ENCODE measurements at places on chromosomes 2 and 18.

- peak; percentile 86 for DNase-seq
These were observed 6.2 kb downstream of the CCBE1 start for GRCh38 chr18:59690996-59691395.

DNA sequence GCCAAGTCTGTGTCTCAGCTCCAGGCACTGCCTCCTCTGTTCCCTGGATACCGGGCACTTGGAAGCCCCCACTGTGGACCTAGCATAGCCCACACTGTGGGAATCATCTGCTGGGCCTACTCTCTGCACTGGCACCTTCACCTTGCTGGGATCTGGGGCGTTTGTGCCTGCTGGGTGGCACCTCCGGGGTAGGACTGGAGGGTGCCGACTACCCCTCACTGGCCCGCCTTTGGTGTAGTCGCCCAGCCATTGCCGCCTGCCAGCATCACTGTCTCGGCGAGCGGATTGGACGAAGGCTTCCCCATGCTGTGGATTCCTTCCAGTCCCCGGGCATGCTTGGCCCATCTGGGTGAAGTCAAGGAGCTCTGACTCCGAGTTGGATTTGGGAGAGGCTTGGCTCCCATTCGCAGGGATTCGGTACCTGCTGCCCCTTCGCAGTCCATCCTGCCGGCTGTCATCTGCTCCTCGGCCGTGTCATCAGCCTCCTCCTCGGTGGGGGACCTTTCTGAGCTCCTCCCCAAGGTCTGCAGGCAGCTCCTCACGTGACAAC, 180.6 kb upstream of the HDAC4 start:
- DNase-seq, result no peak

DNA sequence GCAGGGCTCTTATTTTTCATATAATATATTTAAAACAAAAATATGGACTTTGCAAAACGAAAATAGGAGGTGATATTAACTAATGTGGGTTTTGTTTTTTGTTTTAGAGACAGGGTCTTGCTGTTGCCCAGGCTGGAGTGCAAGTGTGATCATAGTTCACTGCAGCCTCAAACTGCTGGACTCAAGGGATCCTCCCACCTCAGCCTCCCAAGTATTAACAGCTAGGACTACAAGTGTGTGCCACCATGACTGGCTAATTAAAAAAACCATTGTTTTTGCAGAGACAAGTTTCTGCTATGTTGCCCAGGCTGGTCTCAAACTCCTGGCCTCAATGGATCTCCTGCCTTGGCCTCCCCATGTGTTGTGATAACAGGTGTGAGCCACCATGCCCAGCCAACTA, 70.4 kb upstream of the FZD5 start:
- DNase-seq, result no peak

- DNase-seq, result no peak
These were observed 117.9 kb upstream of the ZBTB14 start for GRCh38 chr18:5413447-5413846.

GRCh38 chr18:54775686-54776085, 52.6 kb upstream of the RAB27B start:
- peak; percentile 87 for DNase-seq

- peak; percentile 79 for DNase-seq
These were observed 130.1 kb downstream of the OLA1 start for GRCh38 chr2:174117951-174118930.

GRCh38 chr2:16096962-16097361, 156.6 kb downstream of the MYCN start:
- no peak for DNase-seq

DNA sequence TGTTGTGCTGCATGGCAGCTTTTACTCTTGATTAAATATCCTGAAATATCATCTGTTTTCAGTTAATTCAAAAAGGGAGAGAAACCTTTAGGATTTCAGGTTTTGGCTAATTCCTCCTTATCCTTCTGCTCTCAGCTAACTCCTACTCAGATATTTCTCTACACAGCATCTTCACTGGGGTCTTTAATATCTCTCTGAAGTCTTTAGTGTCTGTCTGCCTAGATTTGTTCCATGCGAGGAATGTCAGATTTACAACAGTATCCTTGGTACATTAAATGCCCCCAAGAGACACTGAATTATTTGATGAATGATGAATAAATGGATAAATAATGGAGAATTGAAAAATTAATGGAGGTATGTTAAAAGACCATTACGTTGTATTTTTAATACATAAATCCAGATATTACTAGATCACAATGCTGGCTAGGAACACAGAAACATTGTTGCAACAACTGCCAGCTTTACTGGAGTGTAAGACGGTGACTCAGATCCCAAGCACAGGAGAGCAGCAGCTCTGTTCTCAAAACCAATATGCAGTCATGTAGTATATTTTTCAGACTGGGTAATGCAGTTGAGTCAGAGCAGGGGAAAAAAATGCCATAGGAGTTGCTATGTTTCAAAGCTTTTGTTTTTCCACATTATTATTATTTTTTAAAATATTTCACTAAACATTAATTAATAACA, 388.0 kb upstream of the SYT4 start:
- DNase-seq, result peak; percentile 95

- no peak for DNase-seq
These were observed 127.8 kb downstream of the CCBE1 start for GRCh38 chr18:59569390-59569791.

- peak; percentile 79 for DNase-seq
These were observed 55.0 kb upstream of the MCFD2 start for GRCh38 chr2:46970334-46971288.

- no peak for DNase-seq
These were observed 85.7 kb upstream of the FRZB start for GRCh38 chr2:182951948-182952663.

GRCh38 chr2:925309-925708, 25.3 kb upstream of the SNTG2 start:
- DNase-seq, result no peak

GRCh38 chr2:11169333-11169732, 14.1 kb downstream of the SLC66A3 start:
- no peak for DNase-seq

GRCh38 chr18:46401486-46402070, 255.4 kb downstream of the LOXHD1 start:
- DNase-seq, result no peak

DNA sequence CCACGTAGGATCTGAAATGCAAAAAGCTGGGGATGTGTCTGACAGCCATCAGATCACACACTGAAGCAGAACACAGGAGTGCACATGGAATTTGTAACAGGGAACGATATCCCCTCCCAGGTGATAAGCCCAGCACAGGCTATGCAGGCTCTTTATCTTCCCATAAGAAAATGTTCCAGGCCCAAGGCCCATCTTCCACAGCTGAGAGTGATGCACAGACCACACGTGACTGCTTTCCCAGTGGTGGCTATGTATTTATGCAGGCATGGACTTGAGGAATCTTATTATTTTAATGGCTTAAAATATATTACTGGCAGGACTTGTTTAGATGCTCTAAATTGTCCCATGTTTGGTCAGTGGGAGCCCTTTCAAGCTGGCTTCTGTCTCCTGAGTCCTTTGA, 70.5 kb upstream of the AFF3 start:
- DNase-seq, result no peak

- DNase-seq, result peak; percentile 54
These were observed 166.6 kb downstream of the RNF144A start for GRCh38 chr2:7083580-7084509.

GRCh38 chr18:63197246-63197869, 122.2 kb downstream of the BCL2 start:
- DNase-seq, result no peak

- no peak for DNase-seq
These were observed 5.2 kb downstream of the XRCC5 start for GRCh38 chr2:216114382-216114713.

- DNase-seq, result no peak
These were observed 185.5 kb downstream of the DNER start for GRCh38 chr2:229528846-229529245.

GRCh38 chr2:40218679-40219078, 233.2 kb downstream of the SLC8A1 start:
- peak; percentile 35 for DNase-seq

DNA sequence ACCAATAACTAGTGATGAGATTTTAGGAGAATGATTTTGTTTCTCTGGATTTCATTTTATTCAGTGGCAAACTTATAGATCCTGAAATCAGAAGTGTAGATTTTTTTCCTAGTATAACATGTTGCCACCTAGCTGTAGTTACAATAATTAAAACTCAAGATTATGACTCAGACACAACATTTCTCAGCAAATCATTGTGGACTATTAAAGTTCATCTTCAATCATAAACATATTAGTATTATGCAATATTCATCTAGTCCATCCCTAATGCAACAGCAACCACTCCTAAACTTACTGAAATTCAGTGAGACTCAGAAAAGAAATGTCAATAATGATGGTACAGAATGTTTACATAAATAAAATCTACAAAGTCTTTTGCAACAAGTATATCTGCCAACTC, 51.3 kb downstream of the USP34 start:
- no peak for DNase-seq

DNA sequence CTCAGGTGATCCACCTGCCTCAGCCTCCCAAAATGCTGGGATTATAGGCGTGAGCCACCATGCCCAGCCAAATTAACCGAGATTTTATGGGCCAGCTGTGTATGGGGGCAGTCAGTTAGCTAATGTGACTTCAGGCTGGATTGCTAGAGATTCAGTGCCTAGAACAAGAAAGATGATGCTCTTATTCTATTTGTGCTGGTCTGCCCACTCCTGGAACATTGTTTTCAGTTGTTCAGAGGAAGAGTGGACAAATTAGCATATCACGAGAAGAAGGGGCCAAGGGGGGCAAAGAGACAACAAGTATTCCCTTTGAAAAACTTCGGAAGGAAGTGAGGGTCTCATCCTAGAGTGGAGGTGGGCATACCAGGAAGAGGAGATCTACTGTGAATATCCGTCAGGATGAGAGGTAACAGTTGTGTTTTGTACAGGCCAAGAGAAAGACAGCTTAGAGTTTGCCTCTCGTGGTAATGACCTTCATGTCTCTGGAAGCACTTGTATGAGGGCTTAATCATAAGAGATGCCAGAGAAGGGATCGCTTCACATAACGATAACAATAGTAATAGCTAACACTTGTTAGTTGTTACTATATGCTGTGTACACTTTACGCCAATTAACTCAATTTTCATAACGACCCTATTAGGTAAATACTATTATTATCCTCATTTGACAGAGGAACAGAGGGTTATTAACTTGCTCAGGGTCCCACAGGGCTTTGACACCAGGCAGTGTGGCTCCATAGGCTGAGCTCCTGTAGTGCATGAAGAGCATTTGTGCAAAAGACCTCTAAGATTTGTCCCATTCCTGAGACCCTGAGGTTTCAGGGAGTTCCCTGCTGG, 138.3 kb downstream of the DDX1 start:
- no peak for DNase-seq

- no peak for DNase-seq
These were observed 124.8 kb upstream of the LINC00305 start for GRCh38 chr18:64273724-64274123.

DNA sequence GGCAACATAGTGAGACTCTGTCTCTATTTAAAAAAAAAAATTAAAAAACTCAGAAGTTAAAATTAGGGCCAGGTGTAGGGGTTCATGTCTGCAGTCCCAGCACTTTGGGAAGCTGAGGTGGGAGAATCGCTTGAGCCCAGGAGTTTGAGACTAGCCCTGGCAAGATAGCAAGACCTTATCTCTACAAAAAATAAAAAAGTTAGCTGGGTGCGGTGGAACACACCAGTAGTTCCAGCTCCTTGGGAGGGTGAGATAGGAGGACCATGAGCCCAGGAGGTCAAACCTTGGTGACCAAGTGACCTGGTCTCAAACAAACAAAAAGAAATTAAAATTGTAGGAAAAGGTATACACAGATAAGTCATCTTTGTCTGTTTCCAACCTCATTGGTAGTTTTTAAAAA, 11.3 kb downstream of the TTLL4 start:
- DNase-seq, result no peak

DNA sequence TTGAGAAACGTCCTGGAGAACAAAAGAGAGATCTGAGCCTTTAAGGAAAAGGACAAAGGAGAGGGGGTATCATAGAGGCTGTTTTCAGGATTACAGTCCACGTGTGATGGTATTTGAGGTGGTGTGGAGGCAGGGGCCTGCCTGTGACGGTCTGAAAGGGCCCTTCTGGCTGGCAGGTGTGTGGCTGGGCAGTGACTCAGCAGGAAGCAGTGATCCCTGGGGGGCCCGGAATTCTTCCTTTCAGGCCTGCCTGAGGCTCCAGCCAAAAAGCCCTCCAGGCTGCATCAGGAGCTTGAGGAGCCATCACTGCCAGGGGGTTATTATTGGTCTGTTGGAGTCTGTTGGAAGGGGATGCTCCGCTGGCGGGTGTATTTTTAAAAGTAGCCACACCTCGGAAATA, 97.2 kb upstream of the TMEM18 start:
- no peak for DNase-seq

DNA sequence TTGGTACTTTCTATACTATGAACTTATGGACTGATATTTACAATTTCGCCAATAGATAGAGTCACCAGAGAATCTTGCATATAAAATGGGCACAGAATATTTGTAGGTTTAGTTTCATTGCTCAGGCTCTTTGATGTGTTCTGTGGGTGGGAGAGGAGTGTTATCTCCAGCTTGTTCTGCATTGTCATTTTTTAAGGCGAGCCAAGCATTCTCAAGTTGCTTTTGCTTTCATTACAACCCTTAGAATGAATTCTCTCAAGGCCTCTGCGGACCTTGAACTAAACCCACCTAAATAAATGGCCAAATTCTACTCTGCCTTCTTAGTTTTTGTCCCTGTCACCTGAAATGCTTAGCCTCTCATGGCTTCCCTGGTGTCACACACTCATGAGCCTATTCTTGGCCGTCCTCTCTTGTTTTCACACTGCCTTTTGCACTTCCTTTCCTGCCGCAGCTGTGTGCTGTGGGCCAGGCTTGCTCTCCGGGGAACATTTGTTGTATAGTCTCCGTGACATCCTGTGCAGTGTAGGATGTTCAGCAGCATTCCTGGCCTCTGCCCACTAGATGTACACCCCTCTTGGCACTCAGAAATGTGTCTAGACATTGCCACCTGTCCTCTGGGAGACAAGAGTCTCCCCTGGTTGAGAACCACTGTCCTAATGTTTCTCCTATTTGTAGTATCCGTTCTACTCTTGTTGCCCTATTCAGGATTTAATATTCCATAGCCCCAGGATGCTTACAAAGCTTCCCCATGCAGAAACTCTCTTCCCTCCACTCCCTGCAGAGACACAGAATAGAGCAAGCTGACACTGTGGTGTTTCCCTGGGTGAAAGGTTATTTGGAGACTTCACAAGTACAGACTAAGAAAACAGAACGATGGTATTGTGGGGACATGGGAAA, 255.6 kb downstream of the PTPRM start:
- no peak for DNase-seq

All from fibroblast of mammary gland (primary cell).